ENCODE measurements at places on chromosomes 11 and 22.

DNA sequence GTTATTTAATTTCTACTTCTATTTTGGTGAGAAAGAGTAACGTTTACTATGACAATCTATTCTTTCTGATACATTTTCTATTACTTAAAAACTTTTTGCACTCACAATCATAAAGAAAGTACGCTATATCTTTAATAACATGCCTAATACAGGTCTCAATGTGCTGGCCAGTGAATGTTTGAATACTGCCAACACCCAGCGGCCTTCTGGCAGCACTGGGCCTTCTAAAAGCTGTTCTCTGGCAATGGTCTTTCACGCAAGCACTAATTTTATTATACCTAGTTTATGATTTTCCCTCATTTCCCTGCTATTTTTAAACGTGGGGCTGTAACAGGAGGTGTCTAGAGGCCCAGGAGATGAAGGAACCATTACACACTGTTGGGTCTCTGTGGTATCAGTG, 349.8 kb upstream of the PITPNB start:
- DNase-seq = no peak

DNA sequence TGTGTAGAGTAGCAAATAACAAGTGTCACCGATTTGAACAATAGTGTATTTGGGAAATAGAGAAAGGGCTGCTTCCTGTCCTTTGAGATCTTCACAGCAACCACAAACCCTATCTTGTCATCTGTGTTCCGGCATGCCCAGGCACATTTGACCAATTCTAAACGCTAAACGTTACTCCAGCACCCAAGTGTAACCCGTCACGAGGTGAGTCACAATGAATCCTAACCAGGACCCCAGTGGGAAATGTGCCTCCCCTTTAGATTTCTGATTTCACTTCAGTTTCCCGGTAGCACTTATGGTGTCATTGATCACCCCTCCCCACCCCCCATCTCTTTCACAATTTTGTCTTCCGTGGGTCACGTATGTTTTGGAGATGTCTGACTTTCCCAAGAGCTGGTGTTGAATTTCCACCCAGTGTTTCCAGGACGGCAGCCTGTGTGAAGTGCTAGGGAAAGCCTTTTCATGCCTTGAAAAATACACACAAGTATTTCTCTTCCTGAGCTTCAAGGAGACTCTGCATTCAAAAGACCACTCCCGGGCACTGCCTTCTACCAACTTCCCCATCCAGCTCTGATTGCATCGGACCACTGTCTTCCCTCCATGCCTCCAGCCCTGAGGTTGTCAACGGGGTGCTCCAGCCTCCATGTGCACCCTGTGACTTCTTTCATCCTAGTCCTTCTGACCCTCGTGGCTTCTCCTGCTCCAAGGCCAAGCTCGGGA, 10.5 kb upstream of the C11orf24 start:
- no peak for DNase-seq

- DNase-seq = no peak
These were observed 20.6 kb upstream of the YWHAH start for GRCh38 chr22:31923747-31924146.

- peak; percentile 77 for DNase-seq
These were observed 20.9 kb upstream of the KIAA0930 start for GRCh38 chr22:45261407-45262088.

- DNase-seq = no peak
These were observed 3.0 kb downstream of the HPS4 start for GRCh38 chr22:26480611-26480932.

DNA sequence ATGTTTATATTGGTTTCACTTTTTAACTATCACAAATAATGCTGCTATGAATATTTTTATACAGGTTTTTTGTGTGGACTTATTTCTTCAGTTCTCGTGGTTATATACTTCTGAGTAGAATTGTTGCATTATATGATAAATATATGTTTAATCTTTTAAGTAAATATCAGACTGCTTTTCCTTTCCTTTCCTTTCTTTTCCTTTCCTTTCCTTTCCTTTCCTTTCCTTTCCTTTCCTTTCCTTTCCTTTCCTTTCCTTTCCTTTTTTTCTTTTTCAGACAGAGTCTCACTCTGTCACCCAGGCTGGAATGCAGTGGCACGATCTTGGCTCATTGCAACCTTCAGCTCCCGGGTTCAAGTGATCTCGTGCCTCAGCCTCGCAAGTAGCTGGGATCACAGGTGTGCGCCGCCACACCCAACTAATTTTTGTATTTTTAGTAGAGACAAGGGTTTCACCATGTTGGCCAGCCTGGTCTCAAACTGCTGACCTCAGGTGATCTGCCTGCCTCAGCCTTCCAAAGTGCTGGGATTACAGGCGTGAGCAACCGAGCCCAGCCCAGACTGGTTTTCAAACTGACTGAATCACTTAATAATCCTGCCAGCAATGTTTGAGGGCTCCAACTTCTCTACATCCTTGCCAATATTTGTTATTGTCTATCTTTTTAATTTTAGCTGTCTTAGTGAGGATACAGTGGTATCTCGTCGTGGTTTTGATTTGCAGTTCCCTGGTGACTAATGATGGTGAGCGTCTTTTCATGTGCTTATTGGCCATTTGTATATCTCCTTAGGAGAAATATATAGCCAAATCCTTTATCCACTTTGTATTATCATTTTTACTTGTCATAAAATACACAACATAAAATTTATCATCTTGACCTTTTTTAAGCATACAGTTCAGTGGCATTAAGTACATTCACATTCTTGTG, 21.9 kb downstream of the HTR3B start:
- no peak for DNase-seq

DNA sequence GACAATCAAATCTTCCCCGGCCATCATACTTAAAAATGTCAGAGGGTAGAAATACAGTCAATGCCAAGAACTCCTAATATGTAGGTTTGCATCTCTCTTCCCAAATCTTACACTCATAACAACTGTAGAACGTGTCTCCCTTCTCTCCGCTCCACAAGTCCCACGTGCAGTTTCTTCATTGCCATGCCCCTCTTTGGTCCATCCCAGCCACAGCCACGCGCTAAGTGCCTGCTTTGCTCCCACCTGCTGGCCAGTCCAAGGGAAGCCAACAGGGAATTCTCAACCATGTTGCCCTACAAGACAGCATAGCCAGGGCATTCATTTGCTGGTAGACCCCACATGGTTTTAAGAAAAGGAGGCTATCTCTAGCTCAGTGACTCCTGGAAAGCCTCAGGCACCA, 420.6 kb upstream of the ISX start:
- no peak for DNase-seq

- DNase-seq = no peak
These were observed 2123.7 kb upstream of the RAG2 start for GRCh38 chr11:38721586-38722315.

DNA sequence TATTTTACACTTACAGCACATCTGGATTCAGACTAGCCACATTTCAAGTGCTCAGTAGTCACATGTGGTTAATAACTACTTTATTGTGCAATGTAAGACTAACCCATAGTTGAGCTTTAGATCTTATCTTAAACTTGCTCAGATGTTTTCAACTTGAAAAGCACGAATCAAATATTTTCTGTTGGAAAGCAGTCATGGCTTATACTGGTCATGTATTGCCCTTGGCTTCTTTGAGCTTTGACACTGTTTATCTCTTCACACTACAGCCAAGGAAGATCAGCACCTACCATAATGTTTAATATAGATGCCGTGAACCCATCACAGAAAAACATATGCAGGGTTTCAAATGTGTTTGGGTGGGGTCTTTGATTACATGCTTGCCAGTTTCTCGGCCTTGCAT, 4.4 kb downstream of the RBX1 start:
- DNase-seq = no peak

GRCh38 chr11:78187366-78188285, 800 bp downstream of the KCTD21 start:
- DNase-seq = no peak

GRCh38 chr11:1129143-1129610, 28.6 kb upstream of the MUC5AC start:
- DNase-seq = no peak

DNA sequence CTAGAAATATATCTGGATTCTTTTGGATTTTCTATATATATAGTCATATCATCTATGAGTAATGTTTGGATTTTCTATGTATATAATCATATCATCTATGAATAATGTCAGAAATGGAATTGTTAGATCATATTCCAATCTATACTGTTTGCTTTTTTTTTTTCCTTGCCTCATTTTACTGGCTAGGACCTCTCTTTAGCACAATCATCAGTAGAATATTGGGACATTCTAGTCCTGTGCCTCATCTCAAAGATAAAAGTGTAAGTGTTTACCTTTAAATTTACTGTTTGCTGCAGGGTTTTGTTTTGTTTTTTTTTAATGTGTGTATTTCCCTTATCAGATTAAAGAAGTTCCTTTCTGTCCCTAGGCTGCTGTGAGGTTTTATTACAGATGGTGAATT, 97.0 kb downstream of the C11orf65 start:
- DNase-seq = no peak

GRCh38 chr11:20712912-20713311, 43.5 kb downstream of the NELL1 start:
- DNase-seq = no peak

DNA sequence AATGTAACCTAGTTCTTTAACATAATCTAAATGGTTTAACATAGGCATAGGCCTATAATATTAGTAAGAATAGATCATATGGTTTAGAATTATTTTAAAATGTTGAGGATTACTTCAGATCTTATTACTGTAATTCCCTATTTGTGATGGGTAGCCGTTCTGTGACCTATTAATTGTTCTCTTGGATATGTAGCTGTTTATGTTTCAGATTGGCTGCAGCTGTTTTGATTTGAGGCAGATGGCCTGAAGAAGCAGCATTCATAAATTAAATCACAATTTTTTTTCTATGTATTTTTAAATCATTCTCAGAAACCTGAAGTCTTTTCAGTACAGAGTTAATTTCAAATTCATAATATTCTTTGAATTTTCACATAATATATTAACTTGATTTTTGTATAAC, 104.5 kb downstream of the PDE3B start:
- DNase-seq = no peak

DNA sequence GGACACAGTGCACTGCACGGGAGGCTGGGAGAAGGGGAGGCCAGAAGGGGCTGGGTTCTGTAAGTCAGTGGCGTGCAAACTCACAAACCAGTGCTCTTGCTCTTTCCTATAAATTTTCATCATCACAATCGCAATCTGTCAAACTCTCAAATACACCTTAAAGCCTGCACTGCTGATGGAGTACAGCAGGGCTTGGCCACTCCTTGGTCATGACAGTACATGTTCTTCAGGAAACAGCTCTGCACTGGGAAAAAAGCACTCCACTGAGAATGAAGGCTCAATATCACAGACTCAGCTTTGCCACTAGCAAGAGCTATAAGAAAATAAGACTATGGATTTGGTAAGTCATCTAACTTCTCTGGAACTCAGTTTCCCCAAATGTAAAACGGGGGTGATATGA, 111.0 kb downstream of the RBFOX2 start:
- no peak for DNase-seq

DNA sequence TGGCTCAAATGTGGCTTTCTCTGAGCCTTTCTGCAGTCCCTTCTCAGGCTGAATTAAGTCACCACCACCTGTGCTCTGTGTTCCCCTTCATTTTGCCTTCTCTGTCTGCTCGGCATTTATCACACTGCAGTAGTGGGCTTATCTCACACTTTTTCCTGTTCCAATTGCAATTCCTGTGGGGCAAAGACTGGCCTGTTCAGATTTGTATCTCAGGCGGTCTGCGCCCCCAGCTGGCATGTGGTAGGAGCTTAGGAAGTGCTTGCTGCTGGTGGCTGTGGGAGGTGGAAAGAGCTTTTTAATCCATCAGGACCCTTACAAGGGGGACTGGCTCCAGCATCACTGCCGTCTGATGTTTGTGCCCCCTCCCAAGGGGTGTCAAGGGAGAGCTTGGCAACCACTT, 21.2 kb downstream of the BMAL1 start:
- no peak for DNase-seq

GRCh38 chr11:130490682-130491449, 42.4 kb downstream of the ADAMTS15 start:
- DNase-seq = no peak

DNA sequence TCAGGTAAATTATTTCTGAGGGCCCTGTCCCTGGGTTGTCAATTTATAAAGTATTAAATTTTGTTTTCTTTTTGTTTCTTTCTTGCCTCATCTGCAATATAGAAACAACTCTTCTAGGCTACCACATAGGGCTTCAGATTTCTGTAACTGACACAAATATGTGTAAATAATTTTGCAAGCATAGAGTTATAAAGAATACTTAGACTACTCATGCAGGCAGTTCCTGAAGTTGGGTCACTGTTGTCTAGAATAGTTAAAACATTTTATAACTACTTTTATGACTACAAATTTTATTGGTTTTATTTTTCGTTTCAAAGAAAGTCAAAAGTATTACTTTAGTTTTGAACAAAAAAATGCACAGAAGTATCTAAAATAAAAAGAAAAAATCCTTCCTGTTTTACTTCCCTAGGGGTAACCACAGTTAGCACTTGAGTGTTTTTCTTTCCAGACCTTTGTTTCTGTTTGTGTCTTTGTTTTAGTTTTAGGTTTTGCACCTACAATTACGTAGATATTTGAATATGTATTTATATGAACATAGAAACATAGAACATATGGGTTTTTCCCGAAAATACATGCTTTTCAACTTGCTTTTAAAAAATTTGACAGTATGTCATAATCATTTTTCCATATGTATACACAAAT, 12.4 kb upstream of the TMEM123 start:
- DNase-seq = no peak

GRCh38 chr11:371716-372590, 2.7 kb downstream of the B4GALNT4 start:
- DNase-seq = no peak

- no peak for DNase-seq
These were observed 1.2 kb downstream of the ESS2 start for GRCh38 chr22:19143212-19143611.

DNA sequence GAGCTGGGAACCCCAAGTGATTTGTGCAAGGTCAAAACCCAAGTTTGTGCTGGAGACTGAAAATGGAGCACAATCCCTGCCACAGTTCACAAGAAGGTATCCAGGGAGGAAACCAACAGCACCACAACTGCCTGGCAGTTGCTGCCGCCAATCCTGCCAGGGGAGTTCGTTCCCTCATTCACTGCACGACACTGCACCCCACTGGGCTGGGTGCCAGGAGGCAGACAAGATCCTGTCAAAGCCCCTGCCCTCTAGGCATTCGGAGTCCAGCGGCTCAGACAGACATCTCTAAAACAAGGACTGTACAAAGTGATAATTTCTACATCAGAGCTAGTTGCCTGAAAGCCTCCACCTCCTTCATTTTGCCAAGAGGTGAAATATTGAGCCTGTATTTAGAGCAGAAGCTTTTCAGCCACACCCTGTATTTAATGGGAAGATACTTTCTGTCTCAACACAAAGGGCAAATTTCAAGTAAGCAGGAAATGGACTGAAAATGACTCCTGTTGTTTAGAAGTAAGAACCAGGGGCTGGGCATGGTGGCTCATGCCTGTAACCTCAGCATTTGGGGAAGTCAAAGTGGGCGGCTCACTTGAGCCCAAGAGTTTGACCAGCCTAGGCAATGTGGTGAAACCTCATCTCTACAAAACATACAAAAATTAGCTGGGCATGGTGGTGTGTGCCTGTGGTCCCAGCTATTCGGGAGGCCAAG, 277.4 kb upstream of the NARS2 start:
- no peak for DNase-seq

GRCh38 chr22:31211862-31212730, at the start of gene LIMK2:
Gene LIMK2, plus strand, starts transcription at chr22:31212298. Its CDS starts 111 bp downstream, at chr22:31212409.
- DNase-seq = peak; percentile 100

Measured in left colon (tissue), 2 donors.